Skeletal muscle tissue (tissue), 5 donors: ENCODE measurements at places on chromosomes 5 and 9. TPM values are rescaled to one million over a fixed set of nuclear protein-coding genes. Genes with fewer than 3 reads are reported as not detected.

The TBC1D2 gene
- 0.52 TPM for total RNA-seq

The FOXD4L6 gene
- total RNA-seq: not detected

The SPATA31E1 gene
- total RNA-seq: not detected

The FCN1 gene
- total RNA-seq: 5.2 TPM

The TMEM171 gene
- not detected for total RNA-seq

The HACD4 gene
- 2.1 TPM for total RNA-seq

The DBH gene
- total RNA-seq: not detected

The PRDM9 gene
- total RNA-seq: not detected

The SNX24 gene
- total RNA-seq: 11.5 TPM

The SPACA9 gene
- 1.0 TPM for total RNA-seq

The PBX3 gene
- total RNA-seq: 14.1 TPM
